Astrocyte of the hippocampus (primary cell): ENCODE measurements at places on chromosomes 4 and X.

DNA sequence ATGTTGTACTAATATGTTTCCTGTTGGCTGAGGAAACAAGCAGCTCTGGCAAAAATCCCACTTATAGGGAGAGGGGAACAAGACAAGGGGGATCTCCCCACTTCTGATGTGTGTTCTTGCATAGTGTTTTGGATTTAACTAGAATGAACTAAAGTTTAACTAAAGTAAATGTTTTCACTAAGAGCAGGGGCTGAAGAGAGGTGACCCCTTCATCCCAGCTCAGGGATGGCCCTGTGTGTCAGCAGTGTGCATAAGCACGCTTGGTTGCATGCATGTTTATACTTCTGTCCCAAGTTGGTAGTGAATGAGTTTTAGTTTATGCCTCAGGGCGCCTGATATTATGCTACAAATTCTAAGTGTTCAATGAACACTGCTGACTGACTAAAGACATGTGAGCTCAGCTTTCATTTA lies 169.4 kb downstream of the MGST2 start:
- no peak for DNase-seq

DNA sequence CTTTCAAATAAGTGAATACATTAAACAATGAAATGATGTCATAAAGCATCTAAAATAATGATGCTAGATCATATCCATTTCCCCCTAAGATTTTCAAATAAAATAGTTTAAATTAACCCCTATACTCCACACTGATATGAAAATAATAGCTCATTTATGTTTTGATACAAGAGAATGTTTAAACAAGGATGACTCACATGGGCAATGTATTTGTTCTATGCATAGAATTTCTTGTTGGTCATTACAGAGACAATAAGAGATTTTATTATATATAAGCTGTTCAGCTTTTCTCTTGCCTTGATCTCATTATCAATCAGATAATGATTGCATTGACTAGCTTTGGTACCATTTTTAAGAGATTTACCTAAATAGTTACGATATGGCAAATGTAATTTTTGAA lies 411.7 kb downstream of the ARHGAP24 start:
- no peak for DNase-seq

GRCh38 chr4:167779864-167780263 lies 312.5 kb upstream of the ANXA10 start:
- DNase-seq = no peak

DNA sequence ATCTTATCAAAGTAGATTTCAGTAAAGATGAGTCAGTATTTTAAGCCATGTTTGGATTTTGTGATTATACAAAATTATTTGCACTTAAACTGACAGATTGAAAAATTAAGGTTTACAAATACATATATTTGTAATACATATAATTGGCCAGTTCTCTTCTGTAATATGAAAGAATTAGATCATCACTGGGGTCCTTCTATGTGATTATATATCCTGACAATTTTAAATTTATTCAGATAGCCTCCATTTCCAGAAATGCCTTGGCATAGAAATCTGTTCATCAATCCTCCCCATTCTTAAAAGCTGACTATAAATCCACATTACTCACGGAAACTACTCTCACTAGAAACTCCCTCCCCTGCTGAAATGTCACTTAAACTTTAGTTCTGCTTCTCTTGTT lies 280.4 kb upstream of the ANXA10 start:
- no peak for DNase-seq

- DNase-seq = no peak
Measured at GRCh38 chrX:64184396-64184795, 21.1 kb downstream of the AMER1 start.

GRCh38 chr4:88702782-88703181 lies 5.2 kb upstream of the NAP1L5 start:
- no peak for DNase-seq

- peak; percentile 81 for DNase-seq
Measured at GRCh38 chr4:157992038-157992705, 180.7 kb downstream of the GASK1B start.

- DNase-seq = no peak
Measured at GRCh38 chr4:168199260-168199957, 107.1 kb downstream of the ANXA10 start.

GRCh38 chrX:104195489-104196084 lies 29.3 kb downstream of the FAM199X start:
- DNase-seq = peak; percentile 54

- DNase-seq = no peak
Measured at GRCh38 chr4:147899512-147899911, 167.6 kb downstream of the ARHGAP10 start.

DNA sequence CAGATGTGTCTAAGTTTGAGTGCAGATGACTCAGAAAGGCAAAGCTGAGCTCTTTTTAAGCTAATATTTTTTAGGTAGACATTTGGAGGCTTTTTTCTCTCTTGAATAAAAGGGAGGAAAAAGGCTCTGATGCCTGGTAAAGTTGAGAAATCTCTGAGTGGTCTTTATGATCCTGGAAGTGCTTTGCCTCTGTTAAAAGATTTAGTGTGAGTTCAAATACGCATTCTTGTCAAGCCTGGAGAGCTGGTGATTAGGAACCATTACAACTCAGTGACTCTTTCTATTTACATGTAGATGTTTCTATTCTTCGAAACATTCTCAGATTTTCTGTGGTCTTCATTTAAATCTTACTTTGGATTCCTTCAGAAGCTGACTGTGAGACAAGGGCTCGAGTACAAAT lies 143.4 kb upstream of the MED14 start:
- peak; percentile 35 for DNase-seq

- no peak for DNase-seq
Measured at GRCh38 chrX:78322863-78323262, 4.5 kb downstream of the CYSLTR1 start.

- no peak for DNase-seq
Measured at GRCh38 chr4:109123951-109124350, 178.5 kb downstream of the COL25A1 start.

GRCh38 chr4:77092975-77093374 lies 17.2 kb upstream of the CCNI start:
- peak; percentile 61 for DNase-seq

GRCh38 chr4:156497486-156497885 lies 474.1 kb downstream of the PDGFC start:
- DNase-seq = no peak

GRCh38 chrX:68451720-68452119 lies 18.4 kb upstream of the OPHN1 start:
- no peak for DNase-seq

GRCh38 chrX:11064851-11065600 lies 46.1 kb upstream of the HCCS start:
- peak; percentile 69 for DNase-seq

DNA sequence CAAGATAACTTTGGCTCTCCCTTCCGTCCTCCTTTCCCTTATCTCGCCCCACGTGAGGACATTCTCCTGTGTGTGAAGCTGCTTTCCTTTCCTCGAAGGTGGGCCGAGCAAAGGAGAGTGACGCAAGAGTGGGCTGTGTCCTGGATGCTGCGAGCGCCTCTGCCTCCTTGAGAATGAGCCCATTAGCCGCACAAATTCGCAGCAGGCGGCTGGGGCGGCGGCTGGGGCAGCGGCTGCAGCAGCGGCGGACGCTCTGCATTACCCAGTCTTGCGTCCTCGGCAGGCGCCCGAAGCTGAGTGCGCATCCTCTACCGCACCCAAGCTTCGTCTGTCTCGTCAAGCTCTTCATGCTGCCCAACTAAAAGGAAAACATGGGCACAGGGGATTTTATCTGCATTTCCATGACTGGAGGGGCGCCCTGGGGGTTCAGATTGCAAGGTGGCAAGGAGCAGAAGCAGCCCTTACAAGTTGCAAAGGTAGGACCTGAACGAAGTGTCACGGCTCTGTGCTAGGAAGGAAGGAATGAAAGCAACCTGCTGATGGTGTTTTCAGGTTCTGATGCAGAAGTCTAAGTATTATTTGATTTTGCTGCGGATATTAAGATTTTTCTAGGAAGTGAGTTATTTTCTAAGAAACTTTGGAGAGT lies at the start of gene SYNPO2:
Gene SYNPO2, plus strand, starts transcription at position 189 of the 646 bp plus-strand sequence. Its CDS starts 183 bp downstream, at position 372.
- peak; percentile 93 for DNase-seq

DNA sequence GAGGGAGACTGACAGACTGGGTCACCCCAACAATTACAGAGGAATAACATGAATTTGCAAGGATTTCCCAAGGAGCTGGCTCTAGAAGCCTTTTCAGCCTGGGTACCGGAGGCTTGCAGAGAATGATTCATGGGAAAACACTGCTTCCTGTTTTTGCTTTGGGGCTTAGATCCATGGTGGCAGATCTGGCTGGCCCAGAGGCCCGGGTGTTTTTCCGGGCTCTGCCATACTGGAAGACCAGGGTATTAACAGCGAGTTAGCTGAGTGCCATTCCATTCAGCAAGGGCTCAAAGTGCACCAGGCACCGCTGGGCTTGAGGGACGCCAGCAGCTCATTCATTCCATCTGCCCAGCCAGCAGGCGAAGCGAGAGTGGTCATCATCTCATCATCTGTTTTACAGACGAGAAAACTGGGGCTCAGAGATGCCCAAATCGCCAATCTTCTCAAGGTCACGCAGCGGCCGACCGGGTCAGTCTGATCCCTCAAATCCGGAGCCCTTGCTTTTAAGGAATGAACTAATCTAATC lies 1.3 kb downstream of the WDR1 start:
- DNase-seq = peak; percentile 58

- no peak for DNase-seq
Measured at GRCh38 chr4:96598465-96598864, 758.6 kb downstream of the PDHA2 start.

GRCh38 chrX:42117318-42117717 lies 194.0 kb upstream of the CASK start:
- no peak for DNase-seq
